Activated T-cell treated with anti-CD3 and anti-CD28 coated beads, Interleukin-2, amount 50 U/mL, for 48 hours (primary cell): ENCODE measurements at places on chromosomes 16 and 17.

DNA sequence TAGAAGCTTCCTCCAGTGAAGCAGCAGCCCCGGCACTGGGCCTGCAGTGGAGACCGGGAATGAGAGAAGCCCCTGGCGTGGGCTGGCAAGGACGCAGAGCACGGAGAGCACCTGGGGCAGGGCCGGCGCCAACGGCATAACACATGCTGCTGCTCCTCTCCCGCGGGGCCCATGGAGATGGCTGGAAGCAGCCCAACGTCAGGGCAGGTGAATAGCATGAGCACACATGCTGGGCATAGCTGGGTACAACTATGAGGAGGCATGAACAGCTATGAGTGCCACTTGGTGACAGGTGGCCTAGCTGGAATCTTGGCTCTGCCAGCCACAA, 46.4 kb downstream of the IRF8 start:
- DNase-seq: no peak

GRCh38 chr17:29664743-29665480, 42.2 kb upstream of the CORO6 start:
- no peak for DNase-seq

- no peak for DNase-seq
These were observed 5.5 kb downstream of the CBFB start for GRCh38 chr16:67034487-67034886.

DNA sequence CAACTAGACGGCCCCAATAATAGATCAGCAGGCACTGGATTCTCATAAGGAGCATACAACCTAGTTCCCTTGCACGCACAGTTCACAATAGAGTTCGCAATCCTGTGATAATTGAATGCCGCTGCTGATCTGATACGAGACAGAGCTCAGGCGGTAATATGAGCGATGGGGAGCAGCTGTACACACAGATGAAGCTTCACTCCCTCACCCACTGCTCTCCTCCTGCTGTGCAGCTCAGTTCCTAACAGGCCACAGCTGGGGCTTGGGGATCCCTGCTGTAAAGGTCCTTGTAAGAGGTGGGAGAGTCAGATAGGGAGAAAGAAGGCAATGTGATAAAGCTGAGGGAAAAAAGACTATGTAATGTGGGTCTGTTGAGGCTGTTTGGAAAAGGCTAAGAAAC, 577.5 kb downstream of the RBFOX1 start:
- DNase-seq: no peak

GRCh38 chr16:70375636-70376611, 29.2 kb downstream of the DDX19A start:
- DNase-seq: no peak

- no peak for DNase-seq
These were observed 158.6 kb upstream of the CDH5 start for GRCh38 chr16:66207883-66208265.

DNA sequence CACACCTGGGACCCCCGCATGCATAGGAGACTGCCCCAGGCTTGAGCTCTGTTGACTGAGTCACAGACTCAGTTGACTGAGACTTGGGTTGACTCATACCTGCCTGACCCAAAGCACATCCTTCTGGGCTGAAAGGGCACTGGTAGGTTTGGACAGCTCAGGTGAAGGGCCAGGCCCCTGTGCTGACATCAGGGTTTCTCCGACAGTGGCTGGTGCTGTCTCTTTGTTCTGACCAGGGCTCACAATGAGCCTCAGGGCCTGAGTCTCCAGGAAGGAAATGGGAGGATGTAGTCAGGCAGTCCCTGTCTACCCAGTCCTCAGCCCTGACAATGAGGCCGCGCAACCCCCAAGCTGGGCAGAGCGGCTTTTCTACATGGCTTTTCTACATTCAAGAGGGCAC, 6.5 kb downstream of the SPNS2 start:
- DNase-seq: no peak

DNA sequence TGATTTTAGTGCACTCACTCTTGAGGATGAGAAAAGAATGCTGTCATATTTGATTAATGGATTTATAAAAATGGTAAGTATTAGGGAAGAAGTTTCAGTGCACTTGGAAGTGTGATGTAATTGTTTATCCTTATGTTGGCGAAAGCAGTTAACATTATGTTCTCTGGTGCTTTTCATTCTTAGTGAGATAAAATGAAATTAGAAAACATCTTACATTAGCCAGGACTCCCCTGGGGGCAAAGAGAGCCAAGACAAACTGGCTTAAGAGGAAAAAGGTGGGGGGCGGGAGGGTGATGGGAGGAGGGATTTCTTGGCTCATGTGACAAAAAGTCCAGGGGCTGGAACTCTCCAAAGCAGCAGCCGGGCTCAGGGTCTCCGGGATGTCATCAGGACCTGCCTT, 73.2 kb downstream of the KNOP1 start:
- no peak for DNase-seq

DNA sequence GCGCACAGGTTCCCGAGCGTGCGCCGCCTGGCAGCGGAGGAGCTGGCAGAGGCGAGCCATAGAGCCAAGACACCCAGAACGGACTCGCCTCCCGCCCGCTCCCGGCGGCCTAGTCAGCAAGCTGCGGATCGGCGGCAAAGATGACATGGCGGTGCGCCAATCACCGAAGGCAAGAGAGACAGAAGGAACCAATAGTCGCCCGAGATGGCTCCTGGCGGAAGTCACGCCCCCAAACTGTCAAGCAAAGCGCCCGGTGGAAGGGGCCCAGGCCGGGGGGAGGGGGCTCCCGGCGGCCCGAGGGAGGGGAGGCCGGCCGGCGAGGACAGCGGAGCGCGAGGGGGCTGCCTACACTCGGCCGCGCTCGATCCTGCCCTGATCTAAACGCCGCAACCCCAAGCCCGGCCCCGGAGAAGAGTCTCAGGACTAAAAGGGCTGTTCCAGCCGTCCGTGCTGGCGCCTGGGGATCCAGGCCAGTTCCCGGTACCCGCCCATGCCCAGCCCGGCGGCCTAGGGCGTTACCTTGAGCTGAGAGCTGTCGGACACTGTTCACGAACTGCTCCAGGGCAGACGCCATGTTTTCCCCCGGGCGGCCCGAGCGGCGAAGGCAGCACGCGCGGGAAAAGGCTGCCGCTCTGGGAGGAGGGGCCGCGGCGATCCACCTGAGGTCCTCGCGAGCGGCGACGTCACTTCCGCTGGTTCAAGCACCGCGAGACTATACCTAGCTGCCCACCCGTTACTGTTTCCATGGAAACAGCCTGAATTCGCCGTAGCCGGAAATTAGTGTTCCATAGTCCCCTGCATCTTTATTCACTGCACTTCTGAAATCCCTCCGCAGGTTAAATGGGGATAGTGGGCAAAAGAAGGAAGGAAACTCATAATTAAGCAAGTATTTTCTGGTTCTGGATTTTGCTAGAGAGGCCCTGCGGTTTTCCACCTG, at the start of gene COPS3:
Gene COPS3, minus strand, starts transcription at position 634 of the 937 bp plus-strand sequence. Its CDS starts 60 bp downstream, at position 574.
- DNase-seq: peak; percentile 97

GRCh38 chr17:81486199-81486810, 26.3 kb downstream of the ACTG1 start:
- DNase-seq: no peak

- DNase-seq: no peak
These were observed 144.8 kb downstream of the MRTFB start for GRCh38 chr16:14215941-14216340.

DNA sequence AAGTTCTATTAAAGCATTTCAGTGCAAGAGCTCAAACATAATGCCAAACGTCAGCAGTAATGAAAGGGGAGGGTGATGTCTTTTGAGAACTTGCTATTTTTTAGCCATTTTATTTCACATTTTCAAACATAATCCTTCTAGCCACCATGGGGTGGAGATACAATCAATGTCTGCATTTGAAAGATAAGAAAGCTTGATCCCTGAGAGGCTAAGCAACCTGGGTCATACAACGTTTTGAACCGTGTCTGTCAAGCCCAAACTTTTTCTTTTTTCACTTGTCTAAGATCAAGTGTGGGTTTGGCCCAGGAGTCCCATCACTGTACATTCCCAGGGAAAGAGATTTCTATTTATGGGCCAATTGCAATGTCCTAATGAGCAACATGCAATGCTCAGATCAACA, 331.1 kb downstream of the SLC39A11 start:
- no peak for DNase-seq

DNA sequence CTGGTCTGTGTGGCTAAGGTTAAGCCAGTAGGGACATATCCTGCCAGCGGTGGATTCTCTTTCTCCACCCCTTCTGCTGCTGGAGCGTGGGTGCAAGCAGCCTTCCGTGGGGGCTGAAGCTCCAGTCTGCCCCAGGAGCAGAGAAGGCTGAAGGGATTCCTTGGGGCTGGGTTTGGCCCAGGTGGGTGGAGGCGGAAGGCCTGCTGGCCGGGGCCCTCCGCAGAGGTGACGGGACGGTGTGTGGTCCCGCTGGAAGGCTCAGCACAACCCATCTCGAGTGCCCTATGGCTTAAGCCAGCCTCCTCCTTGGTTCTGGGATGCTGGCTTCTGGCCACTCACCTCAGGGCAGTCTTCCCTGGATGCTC, 13.1 kb downstream of the TIMM22 start:
- no peak for DNase-seq

DNA sequence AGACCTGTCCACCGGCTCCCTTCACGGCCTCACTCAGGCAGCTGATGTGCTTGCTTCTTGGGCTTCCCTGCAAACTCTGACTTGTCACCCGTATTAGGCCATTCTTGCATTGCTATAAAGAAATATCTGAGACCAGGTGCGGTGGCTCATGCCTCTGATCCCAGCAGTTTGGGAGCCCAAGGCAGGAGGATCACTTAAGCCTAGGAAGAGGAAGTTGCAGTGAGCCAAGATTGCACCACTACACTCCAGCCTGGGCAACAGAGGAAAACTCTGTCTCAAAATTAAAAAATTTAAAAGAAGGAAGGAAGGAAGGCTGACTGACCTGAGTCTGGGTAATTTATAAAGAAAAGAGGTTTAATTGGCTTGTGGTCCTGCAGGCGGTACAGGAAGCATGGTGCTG, 17.0 kb downstream of the SOST start:
- DNase-seq: no peak

DNA sequence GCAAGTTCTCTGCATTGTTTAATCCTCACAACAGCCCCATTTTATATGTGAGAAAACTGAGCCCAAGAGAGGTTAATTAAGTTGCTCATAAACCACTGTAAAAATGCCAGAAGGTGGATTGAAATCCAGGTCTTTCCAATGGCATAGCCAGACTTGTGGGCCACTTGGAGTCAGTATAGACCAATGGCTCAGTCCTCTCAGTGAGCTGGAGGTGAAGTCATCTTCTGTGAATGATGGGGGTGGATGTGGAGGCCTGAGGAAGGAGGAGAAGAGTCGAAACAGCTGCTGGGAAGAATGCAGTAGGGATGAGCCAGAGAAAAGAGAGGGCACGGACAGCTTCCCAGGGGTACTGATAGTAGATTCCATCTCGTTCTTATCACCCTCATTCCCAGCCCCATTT, 213.4 kb downstream of the SOX9 start:
- DNase-seq: no peak

- no peak for DNase-seq
These were observed 47.1 kb upstream of the ARL4D start for GRCh38 chr17:43351691-43352090.

- no peak for DNase-seq
These were observed 148.8 kb upstream of the CORO6 start for GRCh38 chr17:29771546-29771945.

DNA sequence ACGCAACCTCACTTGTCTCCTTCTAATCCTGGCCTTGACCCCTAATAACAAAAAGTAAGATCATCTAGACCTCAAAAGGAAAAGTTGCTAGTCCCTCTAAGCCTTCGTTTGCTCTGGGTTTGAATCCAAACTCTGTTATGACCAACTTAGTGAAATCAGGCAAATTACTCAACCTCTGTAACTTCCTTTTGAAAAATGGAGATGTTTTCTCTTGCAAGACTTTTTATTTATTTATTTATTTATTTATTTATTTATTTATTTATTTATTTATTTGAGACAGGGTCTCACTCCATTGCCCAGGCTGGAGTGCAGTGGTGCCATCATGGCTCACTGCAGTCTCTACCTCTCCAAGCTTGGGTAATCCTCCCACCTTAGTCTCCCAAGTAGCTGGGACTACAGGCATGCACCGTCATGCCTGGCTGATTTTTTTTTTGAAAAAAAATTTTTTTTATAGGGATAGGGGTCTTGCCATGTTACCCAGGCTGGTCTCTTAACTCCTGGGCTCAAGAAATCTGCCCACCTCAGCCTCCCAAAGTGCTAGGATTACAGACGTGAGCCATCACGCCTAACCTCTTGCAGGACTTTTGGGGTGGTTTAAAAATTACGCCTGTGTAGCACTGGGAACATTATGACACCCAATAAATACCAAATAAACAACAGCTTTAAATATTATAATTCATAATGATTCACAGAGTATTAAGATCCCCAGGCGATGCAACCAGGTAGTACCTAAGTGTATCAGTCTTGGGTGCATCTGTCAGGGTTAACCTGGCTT, 63.4 kb downstream of the PITPNC1 start:
- DNase-seq: peak; percentile 31

DNA sequence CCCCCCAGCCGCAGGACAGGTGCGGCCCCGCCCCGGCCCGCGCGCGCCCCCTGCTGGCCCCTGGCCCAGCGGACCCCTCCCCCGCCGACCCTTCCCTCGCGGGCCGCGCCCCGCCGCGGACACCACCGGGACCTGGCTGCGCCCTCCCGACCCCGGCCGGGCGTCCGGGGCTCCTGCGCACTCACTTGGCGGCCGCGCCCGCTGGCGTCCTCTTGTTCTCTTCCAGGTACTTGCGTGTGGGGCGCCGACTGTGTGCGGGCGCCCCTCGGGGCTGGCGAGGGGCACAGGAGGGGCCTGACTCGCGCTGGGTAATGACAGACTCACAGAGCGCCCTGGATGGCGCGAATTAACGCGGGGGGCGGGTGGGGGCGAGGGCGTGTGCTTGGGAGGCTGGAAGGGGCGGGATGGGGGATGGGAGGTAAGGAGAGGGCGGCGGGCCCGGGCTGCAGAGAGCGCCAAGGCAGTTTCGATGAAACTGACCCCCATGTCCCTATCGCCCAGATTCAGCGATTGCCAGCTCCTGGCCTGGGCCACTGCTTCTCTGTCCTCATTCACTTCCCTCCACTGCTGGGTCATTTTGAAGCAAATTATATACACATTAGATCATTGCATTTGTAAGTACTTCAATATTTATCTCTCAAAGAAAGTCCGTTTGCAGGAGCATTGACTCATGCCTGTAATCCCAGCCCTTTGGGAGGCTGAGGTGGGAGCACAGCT, 445 bp upstream of the DBNDD1 start:
- peak; percentile 56 for DNase-seq

- DNase-seq: no peak
These were observed 1.4 kb upstream of the QRICH2 start for GRCh38 chr17:76309461-76309860.

DNA sequence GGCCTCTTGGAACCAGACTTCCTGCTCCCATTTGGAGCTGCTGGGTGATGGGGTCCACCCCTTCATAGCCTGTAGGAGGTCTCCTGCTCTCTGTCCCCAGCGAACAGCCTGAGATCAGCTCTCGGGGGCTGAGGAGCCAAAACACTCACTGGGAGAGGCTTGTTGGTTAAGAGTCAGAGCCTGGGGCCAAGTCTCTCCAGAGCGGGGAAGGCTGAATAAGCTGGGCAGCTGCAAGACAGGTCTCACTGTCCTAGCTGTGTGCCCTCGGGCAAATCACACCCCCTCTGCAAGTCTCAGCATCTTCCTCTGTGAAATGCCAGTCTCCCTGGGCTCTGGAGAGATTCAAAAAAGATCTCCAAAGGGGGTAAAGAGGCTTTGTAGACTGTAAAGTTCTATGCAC, 174.6 kb downstream of the WSCD1 start:
- no peak for DNase-seq
